ENCODE measurements at places on chromosomes 13 and 19.

DNA sequence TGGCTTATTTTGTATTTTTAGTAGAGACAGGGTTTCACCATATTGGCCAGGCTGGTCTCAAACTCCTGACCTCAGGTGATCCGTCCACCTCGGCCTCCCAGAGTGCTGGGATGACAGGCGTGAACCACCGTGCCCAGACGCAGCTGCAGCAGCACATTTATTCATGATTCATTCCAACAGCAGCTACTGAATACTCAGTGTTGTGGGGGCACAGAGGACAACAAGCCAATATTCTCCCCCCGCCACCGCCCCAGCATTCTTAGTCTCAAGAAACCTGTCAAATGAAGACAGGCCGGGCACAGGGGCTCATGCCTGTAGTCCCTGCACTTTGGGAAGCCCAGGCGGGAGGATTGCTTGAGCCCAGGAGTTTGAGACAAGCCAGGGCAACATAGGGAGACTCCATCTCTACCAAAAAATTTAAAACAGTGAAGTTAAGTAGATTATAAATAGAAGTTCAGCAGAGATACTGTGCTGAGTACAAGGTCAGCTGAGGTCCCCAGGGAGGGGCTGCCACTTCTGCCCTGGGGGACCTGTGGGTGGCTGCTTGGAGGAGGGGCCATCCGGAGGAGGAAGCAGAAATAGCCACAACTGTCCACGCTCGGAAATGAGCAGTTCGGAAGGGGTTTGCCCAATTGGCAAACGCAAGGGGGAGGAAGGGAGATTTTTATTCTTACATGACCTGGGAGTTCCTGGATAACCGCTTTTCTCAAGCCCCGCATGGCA, 4.3 kb downstream of the DOT1L start:
- no peak for DNase-seq

DNA sequence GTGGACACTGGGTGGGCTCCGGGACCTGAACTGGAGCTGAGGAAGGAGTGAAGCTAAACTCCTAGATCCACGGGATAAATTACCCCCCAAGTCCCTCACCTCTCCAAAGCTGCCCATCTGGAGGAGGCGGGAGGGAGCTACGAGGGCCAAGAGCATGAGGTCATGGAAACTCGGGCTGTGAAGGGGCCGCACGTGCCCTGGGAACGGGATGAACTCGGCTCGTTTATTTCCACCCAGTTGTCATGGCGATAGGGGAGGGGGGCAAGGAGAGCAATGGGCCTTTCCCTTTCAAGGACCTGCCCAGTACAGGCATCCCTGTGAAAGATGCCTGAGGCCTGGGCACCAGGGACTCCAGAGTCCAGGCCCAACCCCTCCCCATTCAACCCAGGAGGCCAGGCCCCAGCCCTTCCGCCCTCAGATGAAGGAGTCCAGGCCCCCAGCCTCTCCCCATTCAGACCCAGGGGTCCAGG, 3.8 kb downstream of the PPP1R12C start:
- peak; percentile 92 for DNase-seq

DNA sequence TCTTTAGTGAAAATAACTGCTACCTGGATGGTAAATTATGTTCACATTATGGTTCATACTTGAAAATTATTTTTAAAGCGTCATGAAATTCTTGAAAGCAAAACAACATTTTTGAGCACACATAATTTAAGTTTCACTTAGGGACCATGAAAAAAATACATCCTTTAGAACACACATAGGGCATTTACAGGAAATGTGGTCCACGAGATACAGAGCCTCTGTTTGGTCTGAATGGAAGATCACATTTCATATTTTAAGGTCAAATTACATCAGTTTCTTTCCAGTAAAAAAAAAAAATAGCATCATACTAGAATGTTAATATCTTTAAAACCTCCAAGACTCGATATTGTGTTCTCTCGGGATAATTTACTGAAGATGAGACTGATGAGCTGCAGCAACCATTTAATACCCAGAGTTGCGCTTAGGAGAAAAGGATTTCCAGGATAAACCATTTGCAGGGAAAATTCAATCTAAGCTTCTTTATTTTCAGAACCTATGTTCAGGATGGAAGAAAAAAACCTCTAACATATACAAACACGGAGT, 720.7 kb downstream of the DIAPH3 start:
- peak; percentile 52 for DNase-seq

- DNase-seq = no peak
Observed at GRCh38 chr13:112888238-112889111, 80.5 kb upstream of the MCF2L start.

DNA sequence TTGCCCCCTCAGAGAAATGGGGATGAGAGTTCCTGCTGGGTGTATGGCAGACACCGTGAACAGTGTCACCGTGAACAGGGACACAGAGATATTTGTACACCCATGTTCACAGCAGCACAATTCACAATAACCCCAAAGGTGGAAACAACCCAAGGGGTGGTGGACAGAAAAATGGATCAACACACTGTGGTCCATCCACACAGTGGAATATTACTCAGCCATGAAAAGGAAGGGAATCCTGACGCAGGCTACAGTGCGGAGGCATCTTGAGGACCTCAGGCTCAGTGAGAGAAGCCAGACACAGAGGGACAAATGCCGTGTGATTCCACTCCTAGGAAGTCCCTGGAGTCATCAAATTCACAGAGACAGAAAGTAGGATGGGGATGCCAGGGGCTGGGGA, 7.6 kb upstream of the CELF5 start:
- no peak for DNase-seq

Measured in spinal cord (tissue), 10 donors.